Jurkat, Clone E6-1 (cell line): ENCODE measurements at places on chromosomes 1 and 21.

DNA sequence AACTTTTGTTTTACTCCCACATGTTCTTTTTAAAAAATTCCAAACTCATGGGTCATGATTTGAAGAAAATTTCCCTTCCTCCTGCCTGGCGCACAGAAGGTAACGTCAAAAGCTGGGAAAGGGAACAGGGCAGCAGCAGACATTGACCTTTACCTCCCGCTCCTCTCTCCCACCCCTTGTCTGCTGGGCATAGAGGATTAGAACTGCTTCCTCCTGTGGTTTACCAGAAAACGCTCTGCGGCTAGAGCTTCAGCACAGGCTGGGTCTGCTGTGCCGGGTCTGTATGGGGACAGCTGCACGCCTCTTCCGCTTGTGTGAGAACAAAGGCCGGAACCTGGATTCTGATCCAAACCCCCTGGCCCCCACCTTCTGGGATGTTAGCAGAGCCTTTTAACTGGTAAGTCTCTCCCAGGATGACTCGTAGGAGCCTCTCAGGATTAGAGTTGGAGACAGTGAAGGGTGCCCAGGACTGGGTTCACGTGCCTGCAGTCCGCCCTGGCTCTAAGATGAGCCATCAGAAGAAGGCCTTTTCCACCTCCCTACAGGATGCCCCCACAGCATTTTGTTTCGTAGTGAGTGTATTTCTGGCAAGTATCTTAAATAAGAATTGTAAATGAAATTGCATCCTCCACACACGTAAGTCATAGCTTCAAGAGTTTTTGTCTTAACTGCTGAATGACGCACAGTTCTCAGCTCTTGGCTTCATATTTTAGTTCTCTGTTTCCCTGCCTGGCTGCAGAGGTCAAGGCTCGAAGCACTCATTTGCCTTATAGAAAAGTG is 5.2 kb downstream of the H6PD start:
- peak; percentile 94 for DNase-seq

DNA sequence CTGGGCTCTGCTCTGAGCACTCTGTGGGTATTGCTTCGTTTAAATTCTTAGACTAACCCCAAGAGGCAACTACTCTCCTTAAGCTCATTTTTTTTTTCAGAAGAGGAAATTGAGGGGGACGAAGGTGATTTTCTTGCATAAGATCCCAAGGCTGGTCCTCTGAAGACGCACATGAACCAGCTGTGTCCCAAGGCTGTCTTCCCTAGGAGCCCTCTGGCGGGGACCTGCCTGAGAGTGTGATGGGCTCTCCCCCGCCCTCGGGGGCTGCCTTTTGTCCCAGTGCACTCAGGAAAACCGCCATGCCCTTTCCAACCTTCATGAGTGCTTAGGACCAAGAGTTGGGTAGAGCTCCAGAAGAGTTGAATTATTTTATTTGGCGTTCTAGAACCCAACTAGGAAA is 21.7 kb downstream of the UMODL1 start:
- no peak for DNase-seq

DNA sequence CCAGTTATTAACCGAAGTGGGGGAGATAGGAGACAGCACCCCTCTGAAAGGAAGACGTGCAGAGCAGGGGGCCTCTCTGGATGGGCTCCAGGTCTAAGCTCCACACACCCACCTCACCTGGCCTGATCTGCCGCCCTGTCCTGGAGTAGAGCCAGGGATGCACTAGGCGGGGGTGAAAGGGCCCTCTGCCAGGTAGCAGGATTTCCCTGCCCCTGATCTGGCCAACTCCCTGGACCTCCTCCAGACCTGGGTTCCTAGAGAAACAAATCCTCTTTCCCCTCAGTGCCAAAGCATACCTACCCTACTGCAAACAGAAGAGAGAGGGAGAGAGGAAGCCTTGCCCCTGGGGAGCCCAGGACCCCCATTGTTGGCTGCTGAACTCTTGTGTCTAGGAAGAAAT is 2.0 kb downstream of the CRABP2 start:
- DNase-seq, result no peak

DNA sequence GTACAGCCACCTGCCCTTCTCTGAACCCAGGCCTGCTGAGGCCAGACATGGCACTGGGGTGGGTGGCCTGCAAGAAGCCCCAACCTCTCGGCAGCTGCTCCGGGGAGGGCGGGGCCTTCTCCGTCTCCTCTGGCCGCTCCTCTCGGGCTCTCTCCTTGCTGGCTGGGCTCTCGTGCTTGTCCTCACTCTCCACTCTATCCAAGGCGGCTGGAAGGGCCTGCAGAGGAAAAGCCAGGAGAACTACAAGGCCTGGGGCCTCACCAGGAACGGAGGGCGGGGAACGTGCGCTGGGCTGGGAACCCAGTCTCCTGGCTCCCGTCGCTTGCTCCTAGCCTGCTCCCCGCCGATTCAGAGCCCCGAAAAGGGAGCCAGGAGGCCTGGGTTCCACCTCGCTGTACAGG is 59.1 kb downstream of the CHD5 start:
- DNase-seq, result no peak

GRCh38 chr1:164731161-164731876 is 172.3 kb downstream of the PBX1 start:
- DNase-seq, result no peak

GRCh38 chr1:154697710-154698109 is 89.7 kb upstream of the ADAR start:
- DNase-seq, result no peak

DNA sequence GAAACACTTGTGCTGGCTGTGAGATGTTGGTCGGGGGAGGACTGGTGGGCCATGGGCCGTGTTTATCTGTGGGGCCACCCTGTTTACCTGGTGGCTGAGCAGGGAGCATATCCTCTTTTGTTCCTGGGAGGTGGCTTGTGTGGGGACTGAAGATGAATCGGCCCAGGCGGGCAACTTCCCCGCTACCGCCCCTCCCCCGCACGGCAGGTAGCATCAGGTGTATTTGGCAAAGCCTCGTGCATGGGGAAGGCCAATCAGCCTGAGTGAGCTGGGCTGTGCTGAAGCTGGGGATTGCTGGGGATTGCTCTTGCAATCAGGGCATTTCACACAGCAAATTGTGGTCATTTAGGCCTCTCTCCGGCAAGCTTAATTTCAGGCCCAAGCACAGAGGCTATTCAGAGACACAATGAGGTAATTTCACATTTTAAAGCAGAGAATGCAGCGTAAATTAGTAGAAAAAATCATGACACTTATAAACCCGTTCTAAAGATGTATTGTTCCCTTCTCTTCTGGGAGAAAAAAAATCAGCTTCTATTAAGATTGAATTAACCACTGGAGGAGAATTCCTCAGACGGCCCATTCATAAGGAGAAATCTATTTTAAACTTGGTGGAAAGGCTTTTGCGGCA is 197.7 kb upstream of the POU3F1 start:
- no peak for DNase-seq

DNA sequence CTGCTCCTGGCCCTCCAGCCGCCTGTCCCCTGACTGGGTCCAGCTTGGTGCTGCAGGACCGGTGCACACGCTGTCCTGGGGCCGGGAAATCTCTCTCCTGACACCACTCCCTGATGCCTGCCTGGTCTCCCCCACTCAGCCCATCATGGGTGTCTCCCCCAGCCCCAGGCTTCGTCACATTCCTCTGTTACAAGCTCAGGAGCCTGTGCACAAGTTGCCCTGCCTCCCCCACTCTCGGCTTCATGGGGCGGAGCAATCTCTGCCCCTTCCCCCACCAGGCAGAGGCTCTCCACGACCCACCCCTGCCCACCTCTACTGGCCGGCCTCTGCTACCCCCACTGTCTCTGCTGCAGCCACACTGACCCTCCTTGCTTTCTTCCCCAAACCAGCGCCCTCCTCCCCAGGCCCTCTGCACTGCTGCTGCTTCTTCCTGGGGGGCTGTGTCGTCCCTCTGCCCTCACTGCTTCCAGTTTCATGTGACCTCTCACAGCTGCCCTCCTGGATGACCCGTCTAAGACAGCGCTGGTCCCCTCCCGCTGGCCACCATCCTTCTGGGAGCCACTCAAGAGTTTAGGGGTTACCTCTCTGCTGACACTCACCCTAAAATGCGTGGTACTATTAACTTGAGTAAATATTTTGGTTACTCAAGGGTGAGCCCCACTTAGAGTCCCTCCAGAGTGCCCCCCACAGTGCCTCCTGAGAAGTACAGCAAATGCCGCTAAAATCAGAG is 5.7 kb upstream of the RIPK4 start:
- DNase-seq, result no peak

DNA sequence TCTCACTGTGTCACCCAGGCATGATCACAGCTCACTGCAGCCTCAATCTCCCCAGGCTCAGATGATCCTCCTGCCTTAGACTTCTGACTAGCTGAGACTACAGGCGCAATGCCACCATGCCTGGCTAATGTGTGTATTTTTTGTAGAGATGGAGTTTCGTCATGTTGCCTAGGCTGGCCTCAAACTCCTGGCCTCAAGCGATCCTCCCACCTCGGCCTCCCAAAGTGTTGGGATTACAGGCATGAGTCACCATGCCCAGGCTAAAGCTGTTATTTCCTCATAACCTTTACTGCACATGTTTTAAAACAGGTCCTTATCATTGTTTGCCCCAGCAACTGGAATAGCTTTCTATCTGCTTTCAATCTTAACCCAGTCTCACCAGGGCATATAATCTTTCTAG is 2.9 kb downstream of the SARS1 start:
- DNase-seq, result no peak

DNA sequence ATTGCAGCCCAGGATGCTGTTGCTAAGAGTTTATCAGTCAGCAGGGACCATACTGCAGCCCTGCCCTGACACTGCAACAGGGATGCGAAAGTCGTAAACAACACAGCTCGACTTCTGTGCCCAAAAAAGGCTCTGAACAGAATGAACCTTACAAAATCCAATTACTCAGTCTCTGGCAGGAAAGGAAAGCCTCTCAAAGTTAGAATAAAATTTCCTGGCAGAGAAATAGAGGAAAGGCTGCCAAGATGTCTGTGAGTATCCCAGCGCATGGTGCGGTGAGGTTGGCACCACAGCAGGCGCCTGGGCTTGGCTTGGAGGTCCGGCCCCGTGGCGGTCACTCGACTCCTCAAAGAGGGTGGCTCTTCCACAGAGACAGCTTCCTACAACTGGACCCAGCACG is 185.8 kb downstream of the PCP4 start:
- DNase-seq, result no peak

DNA sequence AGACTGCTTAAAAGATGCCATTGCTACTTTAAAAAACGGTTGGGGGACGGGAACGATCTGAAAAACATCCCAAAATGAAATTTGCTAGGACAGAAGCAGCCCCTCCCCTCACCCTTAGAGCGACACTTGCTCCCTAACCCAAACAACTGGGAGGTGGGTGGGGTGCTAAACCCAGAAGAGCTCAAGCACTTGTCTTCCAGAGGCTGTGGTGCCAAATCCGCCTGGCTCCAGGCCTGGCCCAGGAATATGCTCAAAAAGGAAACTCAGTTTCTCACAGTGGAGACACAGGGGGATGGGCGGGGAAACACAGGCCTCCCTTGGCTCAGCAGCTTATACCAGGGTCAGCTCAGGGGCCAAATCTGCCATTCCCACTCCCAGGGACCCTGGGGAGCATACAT is 644 bp upstream of the PBXIP1 start:
- DNase-seq, result no peak

DNA sequence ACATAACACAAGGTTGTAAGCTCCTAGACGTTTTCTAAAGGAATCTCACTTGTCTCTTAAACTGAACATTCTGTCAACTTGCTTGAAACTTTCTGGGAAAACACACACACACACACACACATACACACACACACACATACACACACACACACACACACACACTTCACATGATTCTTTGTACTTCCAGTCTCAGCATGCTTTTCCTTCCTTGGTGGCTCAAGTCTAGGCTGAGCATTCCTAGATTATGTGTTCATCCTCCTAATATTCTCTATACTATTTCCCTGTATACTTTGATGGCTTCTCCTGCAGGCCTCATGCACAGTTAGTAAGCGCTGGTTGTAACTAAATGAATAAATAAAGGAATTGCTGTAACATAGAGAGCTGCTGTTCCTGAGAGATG is 372.1 kb downstream of the PTPRC start:
- DNase-seq, result no peak

DNA sequence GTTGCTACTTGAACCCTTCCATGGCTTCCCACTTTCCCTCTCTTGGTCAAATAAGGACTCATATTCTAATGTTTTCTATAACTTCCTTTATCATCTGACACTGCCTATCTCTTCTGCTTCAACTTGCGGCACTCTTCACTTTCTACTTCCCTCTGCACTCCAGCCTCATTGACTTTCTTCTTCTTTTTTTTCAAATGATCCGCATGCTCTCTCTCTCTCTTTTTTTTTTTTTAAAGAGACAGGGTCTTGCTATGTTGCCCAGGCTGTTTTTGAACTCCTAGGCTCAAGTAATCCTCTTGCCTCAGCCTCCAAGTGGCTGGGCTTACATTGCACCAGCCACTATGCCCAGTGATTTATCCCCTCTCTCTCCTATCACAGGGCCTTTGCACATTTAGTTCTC is 7.3 kb upstream of the IL10 start:
- no peak for DNase-seq

- no peak for DNase-seq
Observed at GRCh38 chr1:246367041-246367440, 140.0 kb downstream of the SMYD3 start.

DNA sequence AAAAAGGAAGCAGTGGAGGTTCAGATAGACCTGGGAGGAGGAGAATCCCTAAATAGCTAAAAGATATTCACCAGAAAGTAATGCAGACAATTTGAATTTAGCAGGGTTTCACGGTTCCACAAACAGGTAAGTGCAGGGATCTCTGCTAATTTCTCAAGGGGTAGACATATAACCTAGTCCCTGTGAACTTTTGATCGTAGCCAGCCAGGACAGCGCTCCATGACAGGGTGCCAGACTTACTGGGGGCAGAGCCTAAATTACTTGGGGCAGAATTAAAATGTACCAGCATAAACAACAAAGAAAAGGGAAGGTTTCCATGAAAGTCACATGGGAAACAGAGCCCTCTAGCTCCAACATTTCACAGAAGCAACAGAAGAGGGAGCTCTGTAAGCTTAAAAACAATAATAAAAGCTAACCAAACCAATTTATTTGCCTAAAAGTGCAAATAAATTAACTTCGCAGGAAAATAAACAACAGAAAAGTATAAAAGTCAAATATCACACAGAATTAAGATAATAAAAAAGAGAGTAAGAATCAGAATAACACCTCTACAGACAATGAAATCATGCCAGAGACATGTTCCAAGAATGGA is 198.3 kb downstream of the DUSP10 start:
- DNase-seq, result peak; percentile 11

DNA sequence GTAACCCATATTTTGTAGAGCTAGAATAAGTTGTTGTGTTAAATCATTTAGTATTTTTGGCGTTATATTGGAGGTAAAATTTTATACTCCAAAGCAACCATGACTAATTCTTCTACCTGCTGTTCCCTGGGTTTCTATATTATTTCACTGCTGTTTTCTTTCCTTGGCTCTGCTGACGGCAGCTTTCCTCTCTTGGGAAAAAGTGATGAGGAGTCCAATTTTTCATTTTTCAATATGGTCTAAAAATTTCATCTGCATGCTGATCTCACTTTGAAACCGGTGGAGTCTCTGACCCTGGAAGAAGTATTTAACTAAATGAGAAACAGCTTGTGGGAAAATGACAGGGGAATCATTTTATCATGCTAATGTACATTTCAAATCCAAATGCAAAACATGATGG is 110.2 kb downstream of the IFI44 start:
- no peak for DNase-seq

- DNase-seq, result no peak
Observed at GRCh38 chr1:99704356-99704816, 58.5 kb downstream of the PALMD start.
